ENCODE measurements at places on chromosomes 5 and 9.

GRCh38 chr5:105924366-105924765 is 1746.4 kb downstream of the EFNA5 start:
- no peaks in the 10 kb centered on the region for H3K4me1 ChIP-seq
- no peaks in the 10 kb centered on the region for H3K36me3 ChIP-seq
- no peak for DNase-seq
- H3K27me3 ChIP-seq, result no peaks in the 10 kb centered on the region
- H3K27ac ChIP-seq, result no peak overlapping the region
- no peak overlapping the region for H3K4me3 ChIP-seq

DNA sequence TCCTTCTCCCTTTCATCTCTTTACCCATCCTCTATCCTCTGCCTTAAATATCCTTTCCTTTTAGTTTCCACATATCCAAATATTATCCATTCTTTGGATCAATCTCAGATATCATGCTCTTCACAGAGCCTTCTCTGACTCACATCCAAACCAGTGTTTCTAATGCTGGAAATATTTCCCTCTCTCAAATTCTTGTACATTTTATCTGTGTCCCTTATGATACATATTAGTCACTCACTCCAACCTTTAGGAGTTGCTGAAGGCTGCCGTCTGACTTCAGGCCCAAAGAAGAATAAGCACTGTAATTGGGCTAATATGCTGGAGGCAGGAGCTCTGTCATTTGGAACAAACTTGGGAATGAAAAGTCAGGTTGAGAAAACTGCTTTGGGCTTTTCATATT is 156.4 kb upstream of the RUSC2 start:
- H3K27ac ChIP-seq, result no peak overlapping the region
- no peaks in the 10 kb centered on the region for H3K4me1 ChIP-seq
- H3K4me3 ChIP-seq, result no peak overlapping the region
- no peaks in the 10 kb centered on the region for H3K27me3 ChIP-seq
- H3K36me3 ChIP-seq, result no peaks in the 10 kb centered on the region

- H3K4me1 ChIP-seq, result peaks cover 6% of the 10 kb centered on the region
- peak overlapping the region; percentile 79 for H3K4me3 ChIP-seq
- no peak overlapping the region for H3K27ac ChIP-seq
- DNase-seq, result peak; percentile 4
- no peaks in the 10 kb centered on the region for H3K27me3 ChIP-seq
These were observed 1.2 kb upstream of the ADGRV1 start for GRCh38 chr5:90557391-90557790.

- no peaks in the 10 kb centered on the region for H3K27me3 ChIP-seq
- no peak for DNase-seq
- H3K36me3 ChIP-seq, result peaks cover 95% of the 10 kb centered on the region
- no peak overlapping the region for H3K27ac ChIP-seq
- H3K4me3 ChIP-seq, result no peak overlapping the region
These were observed 77.0 kb downstream of the CYFIP2 start for GRCh38 chr5:157342822-157343402.

DNA sequence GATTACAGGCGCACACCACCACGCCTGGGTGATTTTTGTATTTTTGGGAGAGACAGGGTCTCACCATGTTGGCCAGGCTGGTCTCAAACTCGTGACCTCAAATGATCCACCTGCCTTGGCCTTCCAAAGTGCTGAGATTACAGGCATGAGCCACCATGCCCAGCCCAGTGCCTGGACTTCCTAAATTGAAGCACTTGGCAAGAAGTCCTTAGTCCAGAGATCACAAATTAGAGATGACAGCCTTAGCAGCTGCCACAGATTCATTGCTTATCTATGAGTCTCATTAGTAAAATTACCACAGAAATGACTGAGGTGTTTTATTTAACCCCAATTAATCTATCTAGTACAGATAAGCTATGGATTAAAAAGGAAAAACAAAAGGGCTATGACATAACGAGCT is 19.2 kb downstream of the EFCAB9 start:
- H3K4me1 ChIP-seq, result no peaks in the 10 kb centered on the region
- H3K27me3 ChIP-seq, result no peaks in the 10 kb centered on the region
- H3K4me3 ChIP-seq, result no peak overlapping the region
- peaks cover 16% of the 10 kb centered on the region for H3K36me3 ChIP-seq
- no peak overlapping the region for H3K27ac ChIP-seq

- H3K4me3 ChIP-seq, result peak overlapping the region; percentile 53
- no peak for DNase-seq
- no peak overlapping the region for H3K27ac ChIP-seq
- H3K27me3 ChIP-seq, result no peaks in the 10 kb centered on the region
These were observed 109.3 kb downstream of the TARS1 start for GRCh38 chr5:33549982-33550567.

Data from neuronal stem cell (in vitro differentiated cells).